Urinary bladder (tissue), 4 donors: ENCODE measurements at places on chromosomes 2 and 18. TPM values are rescaled to one million over a fixed set of nuclear protein-coding genes. Genes with fewer than 3 reads are reported as not detected.

GRCh38 chr2:59237311-59237710 lies 996.2 kb upstream of the FANCL start:
- no peak for DNase-seq

GRCh38 chr18:37304012-37304680 lies 261.5 kb downstream of the CELF4 start:
- DNase-seq: no peak

GREB1 gene
- polyA plus RNA-seq: 0.86 TPM

KCNG2 gene
- polyA plus RNA-seq: 0.46 TPM

GRCh38 chr2:129798301-129798581 lies 181.2 kb upstream of the RAB6C start:
- no peak for DNase-seq

DNA sequence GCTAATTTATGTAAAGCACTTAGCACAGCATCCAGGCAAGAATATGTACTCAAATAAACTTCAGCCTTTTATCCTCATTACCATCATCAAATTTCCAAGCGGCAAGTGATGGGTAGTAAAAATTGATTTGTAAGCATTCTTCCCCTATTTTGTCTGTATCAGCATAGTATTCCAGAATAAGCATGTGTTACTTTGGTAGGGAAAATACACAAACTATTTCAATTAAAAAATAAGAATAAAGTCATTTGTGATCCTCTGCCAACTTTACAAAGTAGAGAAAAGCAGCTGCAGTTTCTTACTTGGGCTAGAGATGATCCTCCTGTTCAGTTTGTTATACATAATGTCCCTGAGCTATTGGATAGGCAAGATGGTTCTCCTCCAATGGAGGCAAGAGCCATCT lies 493.2 kb downstream of the ZEB2 start:
- DNase-seq: no peak

DNA sequence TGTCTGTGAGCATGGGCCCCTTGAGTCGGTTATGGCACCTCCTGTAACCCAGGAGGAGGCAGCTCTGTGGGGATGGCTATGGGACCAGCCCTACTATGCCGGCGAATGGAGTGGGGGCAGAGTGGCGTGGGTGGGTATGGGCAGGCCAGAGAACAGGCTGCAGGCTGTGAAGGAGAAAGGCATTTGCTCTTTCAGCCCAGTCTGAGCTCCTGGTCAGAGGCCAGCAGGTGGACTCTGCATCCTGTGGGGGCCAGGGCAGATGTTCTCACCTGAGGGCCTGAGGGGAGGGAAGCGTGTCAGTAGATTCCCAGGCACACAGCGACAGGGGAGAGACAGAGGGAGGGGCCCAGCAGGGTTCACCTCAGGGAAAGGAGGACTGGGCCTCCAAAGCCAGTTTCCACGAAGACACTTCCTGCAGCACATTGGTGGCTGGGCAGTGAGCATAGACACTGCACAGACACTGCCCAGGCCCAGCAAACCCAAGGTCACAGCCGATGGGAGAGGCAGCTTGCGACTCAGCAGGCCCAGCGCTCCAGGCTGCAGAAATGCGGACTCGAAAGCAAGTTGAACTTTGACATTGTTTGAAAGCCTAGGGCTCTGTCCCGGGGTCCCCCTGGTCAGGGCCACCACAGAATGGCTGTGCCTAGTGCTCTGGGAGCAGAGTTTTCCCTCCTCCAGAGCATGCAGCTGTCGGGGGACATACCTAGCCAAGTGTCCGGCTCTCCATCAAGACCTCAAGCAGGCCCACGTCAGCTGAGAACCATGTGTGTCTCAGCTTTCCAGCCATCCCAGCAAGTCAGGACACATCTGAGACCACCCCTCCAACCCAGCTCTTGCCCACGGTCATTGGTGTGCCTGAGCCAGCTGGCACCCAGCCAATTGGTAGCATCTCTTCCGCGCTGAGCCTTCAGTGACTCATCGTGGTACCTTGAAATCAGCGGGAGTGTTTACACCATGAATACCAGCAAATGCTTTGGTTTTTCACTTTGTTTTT lies 53.8 kb downstream of the TGOLN2 start:
- DNase-seq: peak; percentile 64

GALNT5 gene
- 0.34 TPM for polyA plus RNA-seq

- DNase-seq: no peak
Observed at GRCh38 chr2:127080938-127081755, 25.8 kb downstream of the BIN1 start.

CNDP1 gene
- 0.20 TPM for polyA plus RNA-seq

DNA sequence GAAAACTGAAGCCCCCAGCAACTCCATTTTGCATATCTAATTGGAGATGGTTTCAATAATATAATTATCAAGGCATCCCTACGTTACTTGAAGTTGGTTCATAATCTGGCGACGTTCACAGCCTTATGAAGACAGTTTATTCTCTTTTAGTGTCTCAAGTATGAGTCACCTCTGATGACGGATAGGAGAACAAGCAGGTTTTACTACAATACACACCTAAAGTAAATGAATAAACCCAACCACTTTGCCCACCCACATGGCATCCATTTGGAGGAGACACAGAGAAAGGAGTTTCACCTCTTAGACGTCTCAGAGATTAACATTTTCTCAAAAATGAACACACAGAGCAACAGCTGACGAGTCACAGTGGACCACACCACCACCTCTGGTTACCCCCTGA lies 40.8 kb downstream of the BCL11A start:
- no peak for DNase-seq

MTCL1 gene
- 16.6 TPM for polyA plus RNA-seq

GRCh38 chr18:55090564-55091188 lies 131.4 kb upstream of the CCDC68 start:
- DNase-seq: no peak

GRCh38 chr18:13258921-13259320 lies 40.4 kb downstream of the LDLRAD4 start:
- DNase-seq: no peak

ILKAP gene
- 41.6 TPM for polyA plus RNA-seq

DNA sequence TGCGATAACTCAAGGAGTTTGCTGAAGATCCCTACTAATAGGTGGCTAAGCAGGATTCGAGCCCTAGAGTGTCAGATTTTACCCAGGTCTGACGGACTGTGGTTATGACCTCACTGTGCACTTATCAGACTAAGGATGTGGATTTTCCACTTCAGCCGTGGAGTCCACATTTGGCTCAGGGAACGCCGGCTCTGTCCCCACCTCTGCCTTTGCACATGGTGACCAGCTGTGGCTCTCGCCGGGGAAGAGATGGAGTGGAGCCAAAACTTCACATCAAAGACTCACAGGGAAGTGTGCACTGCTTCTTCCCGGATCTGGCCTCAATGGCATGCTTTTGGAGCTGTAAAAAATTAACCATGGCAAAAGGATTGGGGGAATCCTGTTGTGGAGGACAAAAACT lies 249.3 kb upstream of the APCDD1 start:
- DNase-seq: no peak

GRCh38 chr2:108960006-108960405 lies 29.0 kb downstream of the EDAR start:
- DNase-seq: no peak

GRCh38 chr2:159230145-159230877 lies 56.2 kb downstream of the WDSUB1 start:
- no peak for DNase-seq

- DNase-seq: no peak
Observed at GRCh38 chr2:90077948-90078347, 1386.5 kb downstream of the RPIA start.

SAG gene
- polyA plus RNA-seq: 0.03 TPM

DNA sequence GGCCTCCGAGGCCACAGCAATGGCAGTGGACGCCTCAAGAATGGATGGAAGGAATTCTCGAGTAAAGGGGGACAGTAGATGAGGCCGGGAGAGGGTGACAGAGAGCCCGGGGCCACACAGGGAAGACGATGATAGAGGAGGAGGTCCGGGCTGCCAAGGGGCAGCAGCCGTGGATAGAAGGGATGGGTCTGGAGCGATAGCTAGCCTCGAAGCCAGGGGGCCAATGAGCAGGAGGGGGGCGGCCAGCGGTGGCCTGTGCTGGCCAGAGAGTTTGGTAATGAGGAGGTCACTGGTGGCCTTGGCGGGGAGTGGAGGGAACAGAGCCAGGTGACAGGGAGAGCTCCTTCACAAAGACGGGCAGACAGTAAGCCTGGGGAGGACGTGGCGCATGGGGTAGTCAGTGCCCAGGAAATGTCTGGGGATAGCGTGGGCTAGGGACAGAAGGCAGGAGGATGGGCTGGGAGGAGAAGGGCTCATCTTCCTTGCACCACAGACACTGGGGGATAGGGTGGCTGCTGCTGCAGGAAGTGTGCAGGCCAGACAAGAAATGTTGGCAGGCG lies 87.8 kb upstream of the ASB18 start:
- DNase-seq: no peak

DNA sequence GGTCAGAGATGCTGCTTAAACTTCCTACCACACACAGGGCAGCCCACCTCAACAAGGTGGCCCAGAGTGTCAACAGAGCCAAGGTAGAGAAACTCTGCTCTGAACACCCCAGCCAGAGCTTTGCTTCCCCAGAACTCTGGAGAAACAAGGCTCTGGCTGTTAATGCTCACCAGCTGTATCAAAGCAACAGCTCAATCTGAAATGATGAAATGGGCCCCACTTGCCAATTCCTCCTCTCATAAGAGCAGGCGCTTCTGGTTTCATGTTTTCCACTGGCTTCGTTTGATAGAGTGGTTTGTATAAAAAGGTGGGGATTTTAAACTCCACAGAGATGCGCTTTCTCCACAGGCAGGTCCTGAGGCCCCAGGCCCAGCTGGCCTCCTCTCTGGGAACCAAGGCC lies 60.9 kb upstream of the TFCP2L1 start:
- no peak for DNase-seq

SULT1C2 gene
- 0.15 TPM for polyA plus RNA-seq

DNA sequence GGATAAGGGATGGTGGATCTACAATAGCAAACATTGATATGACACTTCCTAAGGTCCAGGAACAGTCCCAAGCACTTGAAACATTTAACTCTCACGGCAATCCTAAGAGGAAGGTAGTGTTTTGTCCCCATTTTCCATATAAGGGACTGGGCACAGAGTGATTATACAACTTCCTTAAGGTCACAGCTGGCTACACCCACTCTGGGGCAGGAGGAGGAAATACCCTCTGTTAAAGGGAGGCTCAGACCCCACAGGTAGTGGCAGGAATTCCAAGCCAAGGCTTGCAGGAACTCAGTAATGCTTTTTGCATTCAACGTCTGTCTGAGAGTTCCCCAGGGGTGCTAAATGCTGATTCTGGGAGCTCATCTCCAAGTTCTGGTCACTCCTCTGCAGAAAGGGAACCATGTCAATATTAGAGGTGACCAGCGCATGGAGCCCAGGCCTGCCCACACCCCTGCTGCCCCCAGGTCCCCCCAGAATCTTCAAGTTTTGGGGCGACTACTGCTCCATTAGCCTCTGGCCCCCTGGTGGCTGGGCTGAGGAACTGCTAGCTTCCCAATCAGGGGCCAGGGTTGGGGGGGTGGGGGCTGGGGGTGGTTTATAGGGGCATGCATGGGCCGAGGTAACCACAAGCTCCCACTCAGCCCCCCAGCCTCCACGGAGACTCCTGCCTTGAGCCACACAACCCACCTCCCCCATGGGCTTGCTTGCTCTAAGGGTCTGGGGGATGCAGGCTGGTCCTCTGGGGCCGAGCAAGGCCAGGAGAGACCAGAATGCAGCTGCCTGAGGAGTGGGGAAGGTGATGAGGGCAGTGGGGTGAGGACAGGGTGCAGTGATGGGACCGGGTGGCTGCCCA lies 11.1 kb downstream of the OBSL1 start:
- no peak for DNase-seq
